ENCODE measurements at places on chromosomes 12 and 14.

DNA sequence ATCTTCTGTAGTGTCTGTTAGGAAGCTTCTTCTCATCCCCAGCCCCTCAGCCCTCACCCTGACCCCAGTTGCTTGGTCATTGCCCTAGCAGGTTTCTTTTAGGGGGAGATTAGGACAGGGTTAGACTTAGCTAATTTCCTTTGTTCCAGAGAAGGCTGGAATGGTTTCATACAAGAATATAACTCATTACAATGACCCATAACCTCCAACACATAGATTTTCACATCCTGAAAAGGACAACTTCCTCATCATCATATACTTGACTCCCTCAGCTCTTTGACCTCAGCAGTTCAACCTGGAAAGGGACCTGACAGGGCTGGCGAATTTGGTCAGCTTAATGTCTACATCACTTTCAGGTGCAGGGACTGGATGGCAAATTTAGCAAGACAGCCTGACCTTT is 8.0 kb upstream of the BHLHE41 start:
- DNase-seq, result no peak

DNA sequence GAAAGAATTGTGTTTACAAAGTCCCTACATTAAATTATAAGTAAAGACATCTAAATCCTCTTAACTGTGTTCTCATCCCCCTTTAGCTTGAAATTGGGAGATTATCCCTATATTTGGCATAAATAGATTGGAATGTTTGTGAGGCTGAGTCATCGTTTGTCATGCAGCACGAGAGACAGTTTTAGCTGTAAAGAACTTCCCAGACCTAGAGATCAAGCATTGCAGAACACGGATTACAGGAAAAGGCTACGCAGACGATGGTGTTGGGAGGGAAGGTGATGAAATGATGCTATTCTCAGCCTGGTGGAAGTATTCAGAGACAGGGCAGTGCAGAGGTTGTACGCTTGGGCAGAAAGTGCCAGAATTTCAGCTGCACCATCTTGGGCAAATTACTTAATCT is 93.8 kb downstream of the PTPRB start:
- peak; percentile 92 for DNase-seq

DNA sequence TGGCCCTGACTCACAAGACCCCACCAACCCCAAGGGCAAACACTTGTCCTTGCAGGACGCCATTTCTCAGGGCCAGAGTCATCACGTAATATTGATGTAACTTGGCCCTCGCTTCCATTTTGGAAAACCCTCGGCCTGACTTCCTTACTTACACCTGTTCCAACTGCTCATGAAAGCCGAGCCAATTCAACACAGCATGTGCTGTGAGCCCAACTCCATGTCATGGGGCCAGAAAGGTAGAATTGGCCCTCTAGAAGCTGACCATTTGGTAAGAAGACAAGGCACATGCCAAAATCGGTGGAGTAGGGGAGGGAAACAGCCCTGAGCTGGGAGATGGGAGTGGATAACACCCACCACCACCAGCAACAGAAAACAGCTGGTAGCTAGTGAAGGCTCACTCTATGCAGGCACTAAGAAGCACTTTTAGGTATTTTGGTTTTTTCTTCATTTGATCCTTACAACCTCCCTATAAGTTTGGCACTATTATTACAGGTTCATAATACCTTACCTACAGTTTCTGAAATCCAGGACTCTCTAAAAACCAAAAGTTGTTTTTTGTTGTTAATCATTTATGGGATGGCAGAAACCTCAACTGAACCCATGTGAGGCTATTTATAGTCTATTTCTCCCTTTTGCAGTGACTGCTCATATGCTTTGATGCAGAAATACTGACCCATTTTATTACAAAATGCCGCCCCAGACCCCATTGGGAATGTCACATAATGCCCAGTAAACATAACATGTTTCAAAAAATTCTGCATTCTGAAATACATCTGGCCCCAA is 6.5 kb downstream of the TTC7B start:
- DNase-seq, result no peak

DNA sequence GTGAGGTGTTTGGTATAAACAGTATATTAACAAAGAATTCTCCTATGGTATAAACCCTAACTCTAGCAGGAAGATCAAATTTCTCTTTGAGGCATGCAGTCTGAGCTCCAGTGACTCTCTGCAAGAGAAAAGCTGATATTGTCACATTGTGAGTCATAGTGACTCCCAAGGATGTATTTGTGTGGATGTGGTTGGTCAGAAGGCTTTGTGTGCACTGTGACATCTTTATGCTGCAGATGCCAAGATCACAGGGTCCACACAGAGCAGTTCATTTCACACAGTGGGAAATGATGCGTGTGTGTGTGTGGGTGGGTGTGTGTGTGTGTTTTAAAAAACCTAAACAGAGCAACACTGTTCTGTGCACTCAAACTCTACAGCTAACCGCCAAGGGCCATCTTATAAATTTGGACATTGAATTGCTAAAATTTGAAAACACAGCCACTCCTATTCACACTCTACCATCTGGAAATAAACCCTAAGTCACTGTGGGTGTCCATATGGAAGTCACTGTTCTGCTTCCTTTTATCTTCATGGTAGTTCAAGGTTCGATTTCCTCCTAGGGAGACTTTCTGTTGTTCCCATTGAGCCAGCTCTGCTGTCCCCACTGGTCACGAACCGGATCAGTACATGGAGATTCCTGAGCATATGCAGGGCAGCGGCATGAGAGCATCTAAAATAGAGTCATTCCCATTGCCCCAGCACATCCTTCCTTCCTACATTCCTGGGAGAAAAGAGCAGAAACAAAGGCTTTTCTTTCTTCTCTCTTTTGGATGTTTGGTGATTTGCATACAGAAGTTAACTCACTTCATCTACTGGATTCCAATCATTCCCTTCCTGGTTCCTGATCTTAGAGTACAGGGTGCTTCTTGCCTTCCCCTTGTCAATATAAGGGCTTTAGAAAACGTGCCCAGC is 727.6 kb downstream of the DIO2 start:
- DNase-seq, result no peak

DNA sequence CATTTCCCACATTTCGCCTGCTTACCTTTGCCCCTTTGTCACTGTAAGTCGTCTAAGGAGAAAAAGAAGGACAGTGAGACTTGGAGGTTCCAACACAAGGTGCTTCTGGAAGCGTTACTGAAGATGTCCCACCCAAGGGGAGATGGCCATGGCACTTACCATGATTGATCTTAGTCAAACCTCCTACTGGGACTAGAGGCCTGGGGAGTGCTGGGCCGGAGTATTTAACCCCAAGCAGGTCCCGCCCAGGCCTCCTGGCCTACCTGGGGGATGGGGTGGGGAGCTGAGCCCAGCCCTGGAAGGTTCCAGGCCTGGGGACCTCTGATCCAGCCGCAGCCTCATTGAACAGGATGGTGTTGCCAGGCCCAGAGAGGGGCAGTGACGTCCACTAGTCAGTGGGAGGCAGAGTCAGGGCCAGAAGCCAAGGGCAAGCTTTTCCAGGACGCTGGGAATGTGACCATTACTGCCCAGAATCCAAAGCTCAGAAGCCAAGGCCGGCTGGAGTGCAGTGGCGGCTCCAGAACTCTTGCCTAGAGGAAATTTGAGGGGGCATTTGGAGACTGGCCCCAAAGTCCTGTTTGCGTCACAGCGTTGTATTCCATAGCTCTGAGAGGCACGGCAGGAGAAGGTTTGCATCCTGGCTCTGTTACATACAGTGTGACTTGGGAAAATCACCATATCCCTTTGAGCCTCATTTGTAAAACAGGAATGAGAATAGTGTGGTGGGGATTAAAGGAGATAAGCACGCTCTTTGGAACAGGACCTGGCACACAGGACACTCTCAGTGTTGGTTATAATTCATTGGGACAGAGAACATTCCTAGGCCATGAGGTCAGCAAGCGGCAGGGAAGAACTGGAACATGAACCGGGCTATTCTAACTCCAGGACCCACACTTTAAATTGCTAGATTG is at the start of gene HPD:
Gene HPD, minus strand, starts transcription at position 198 of the 911 bp plus-strand sequence. Its CDS starts 36 bp downstream, at position 162.
- peak; percentile 39 for DNase-seq

DNA sequence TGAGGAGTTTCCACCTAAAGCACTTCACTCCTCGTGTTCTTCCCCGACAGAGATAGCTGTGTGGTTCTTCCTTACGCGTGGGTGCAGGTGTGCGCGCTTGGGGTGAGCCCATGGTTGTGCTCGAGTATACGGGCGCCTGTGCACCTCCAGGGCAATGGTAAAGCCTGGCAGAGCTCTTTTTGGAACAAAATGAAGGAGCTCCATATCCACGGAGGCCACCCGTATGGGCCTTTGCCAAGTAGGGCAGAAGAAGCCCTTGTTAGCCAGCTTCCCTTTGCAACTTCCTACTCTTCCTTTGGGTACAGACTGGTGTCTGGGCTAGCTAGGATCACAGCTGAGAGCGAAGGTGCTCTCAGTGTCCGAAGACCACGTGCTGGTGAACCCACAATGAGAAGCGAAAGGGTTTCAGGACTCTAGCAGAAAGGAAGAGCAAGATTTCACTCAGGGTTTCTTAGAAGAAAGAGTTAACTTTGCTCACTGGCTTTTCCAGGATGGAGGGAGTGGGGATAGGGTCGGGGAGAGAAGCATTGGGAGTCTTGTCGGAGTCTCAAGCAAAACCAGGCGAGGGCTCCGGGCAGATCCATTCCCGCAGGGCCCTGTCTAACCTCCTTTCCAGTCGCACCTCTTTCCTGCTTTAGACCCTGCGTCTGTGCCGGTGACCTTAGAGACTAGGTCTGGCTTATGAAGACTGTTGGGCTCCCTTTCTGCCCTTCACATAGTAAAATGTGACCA is 960 bp upstream of the LRFN5 start:
- DNase-seq, result no peak

GRCh38 chr12:94532490-94533422 is 73.1 kb upstream of the CEP83 start:
- DNase-seq, result peak; percentile 72

DNA sequence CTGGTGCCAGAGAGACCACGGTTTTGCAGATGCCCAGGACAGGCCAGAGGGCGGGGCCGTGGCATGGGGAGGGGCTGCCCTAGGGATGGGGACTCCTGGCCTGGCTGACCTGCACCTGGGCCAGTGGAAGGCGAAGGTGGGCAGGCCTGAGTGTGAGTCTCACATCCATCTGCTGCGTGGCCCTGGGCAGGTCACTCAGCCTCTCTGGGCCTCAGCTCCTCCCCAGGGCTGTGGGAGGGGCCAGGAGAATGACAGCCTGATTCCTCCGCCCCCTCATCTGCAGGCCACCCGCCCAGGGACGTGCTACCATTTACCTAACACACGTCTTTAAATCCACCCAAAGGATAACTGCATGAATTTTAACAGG is 90.9 kb downstream of the GALNT9 start:
- no peak for DNase-seq

Data from lung microvascular endothelial cell (primary cell).